ENCODE measurements at places on chromosomes 6 and 20.

DNA sequence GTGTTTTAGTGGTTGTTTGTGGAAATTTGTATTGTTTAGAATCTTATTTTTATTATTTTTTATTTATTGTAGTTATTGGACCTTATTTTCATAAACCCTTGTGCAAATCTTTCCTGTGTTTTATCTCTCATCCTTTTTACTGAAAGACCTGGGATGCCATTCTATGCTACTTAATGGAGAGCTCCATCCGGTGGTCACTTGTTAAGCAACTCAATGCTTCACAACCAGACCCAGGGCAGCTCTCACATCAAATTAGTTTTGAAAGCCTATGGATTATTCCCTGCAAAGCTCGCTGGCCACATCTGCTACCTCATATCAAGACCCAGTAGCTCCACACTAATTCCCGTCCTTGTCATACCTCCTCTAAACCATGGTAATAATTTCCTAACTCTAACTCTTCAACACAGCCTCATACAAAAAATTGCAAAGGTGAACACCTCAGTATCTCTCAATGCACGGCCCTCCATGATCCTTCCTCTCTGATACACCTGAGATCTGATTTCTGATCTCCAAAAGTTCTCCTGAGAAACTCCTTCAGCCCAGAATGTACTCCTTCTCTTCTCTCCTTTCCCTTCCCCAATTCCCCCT is 296.6 kb upstream of the MANEA start:
- no peak for DNase-seq

GRCh38 chr6:27825025-27825793 is 87.0 kb downstream of the OR2B2 start:
- DNase-seq, result no peak

DNA sequence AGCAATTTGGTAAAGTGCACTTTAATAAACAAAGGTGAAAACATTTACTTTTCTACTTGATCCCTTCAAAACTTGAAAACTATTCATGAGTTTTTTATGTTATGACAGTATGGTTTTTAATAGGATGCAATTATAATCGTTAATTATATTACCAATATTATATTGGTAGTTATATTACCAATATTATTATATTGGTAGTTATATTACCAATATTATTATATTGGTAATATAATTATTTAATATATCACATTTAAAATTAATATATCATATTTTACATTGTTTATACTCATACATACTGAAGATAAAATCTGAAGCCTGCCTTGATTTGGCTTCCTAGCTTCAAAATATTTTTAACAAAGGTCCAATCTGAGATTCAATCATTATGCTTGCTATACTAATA is 186.1 kb upstream of the THBS2 start:
- no peak for DNase-seq

GRCh38 chr20:60862601-60863000 is 389.5 kb upstream of the CDH4 start:
- DNase-seq, result no peak

- no peak for DNase-seq
Measured at GRCh38 chr6:115214283-115214682, 846.4 kb downstream of the FRK start.

DNA sequence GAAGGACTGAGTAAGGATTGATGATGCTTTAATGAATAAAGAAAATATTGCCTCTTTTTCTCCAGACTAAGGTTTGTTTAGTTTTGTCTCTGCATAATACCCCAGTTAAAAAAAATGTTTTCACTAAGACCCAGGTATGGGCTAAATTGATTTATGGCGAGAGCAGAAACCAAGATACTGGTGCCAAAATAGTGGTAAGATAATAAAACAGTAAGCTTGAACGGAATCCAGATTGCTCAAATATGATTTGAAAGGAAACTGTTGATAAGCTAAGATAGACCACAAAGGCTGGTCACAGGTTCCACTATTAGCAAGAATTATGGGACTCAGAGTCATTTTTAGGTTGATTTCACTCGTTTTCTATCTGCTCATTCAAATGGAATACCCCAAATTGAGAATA is 831.2 kb downstream of the EPHA7 start:
- DNase-seq, result no peak

DNA sequence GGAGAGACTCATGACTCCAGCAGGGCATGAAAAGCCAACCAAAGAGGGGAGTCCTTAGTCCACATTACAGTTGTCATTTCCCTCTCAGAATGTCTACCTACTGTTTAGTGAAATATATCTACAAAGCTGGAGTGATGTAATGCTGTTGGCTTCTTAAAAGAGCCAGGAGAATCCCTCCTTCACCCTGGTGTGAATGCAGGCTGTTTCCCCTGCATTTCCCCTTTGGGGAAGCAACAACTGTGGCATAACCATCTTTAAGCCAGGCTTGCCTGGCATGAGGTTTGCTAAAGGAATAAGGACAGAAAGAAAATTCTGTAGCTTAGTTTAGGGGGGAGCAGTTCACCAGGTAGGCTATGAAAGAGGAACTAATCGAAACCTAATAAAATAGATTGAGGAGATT is 129.5 kb downstream of the CRYBG1 start:
- DNase-seq, result no peak

GRCh38 chr6:145895802-145896201 is 68.4 kb downstream of the SHPRH start:
- DNase-seq, result no peak

DNA sequence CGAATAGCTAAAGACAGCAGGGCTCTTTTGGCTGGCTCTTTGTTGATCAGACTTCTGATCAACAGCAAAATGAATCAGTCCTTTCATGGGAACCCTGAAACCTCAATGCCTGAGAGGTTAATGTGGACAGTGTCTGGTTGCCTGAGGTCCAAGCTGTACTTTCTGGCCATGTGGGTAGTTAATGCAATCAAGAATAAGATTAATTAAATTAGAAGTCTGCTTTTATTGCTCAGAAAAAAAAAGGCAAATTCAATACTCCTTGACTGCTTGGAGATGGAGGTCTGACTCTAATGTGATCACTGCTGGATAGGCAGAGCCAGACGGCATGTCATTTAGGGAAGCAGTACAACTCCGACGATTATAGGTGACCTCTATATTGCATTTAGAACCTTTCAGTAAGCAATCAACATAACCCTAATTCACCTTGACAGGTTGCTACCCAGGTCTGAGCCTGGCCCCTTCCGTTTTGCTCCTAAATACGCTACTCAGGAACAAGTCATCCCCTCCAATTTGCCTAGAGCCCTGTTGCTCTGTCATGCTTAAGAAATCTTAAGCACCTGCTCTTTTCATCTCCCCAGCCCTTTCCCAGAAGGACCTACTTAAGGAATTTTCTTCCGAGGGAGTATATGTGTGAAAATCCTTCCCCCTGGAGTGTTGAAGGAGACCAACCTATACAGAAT is 370.0 kb upstream of the SPTLC3 start:
- DNase-seq, result no peak

- no peak for DNase-seq
Measured at GRCh38 chr6:149445095-149445466, 39.7 kb downstream of the ZC3H12D start.

Measured in nucleus accumbens (tissue), 56 donors.